Astrocyte of the spinal cord (primary cell): ENCODE measurements at places on chromosomes 13 and 19.

DNA sequence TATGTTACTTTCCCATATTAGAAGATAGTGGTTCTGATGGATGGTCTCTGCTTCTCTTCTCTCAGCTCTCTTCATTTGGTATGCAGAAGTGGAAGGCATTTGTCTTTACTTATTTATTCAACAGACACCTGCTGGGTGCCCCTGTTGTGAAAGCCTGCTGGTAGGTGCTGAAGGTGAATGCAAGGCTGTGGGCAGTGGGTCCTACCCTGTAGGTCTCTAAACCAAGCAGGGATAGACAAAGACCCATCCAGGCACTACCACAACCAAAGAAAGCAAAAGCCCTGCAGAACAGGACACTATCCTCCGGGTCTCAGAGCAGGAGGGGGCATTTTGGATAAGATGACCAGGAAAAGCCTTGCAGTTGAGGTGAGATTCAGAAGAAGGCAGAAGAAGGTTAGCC, 106.1 kb downstream of the STARD13 start:
- no peak for DNase-seq

DNA sequence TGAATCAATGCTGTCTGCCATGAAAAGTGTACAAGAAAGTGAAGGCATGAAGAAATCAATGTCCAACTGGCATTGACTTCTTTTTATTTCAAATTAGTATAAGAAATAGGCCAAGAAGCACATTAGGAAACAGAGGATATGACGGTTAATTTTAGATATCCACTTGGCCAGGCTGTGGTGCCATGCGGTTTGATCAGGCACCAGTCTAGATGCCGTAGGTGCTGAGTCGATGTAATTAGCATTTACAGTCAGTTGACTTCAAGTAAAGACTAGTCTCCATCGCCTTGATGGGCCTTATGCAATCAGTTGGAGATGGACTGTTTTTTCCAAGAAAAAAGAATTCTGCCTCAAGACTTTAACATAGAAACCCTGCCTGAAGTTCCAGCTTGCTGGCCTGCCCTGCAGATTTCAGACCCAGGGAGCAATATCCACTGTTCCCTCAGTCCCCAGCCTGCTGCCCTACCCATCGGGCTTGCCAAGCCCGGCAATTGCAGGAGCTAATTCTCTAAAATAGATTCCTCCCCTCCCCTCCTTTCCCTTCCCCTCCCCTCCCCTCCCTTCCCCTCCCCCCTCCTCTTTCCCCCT, 120.5 kb upstream of the PEG3 start:
- DNase-seq: no peak

- no peak for DNase-seq
These were observed 120.4 kb downstream of the ENOX1 start for GRCh38 chr13:43666403-43666802.

DNA sequence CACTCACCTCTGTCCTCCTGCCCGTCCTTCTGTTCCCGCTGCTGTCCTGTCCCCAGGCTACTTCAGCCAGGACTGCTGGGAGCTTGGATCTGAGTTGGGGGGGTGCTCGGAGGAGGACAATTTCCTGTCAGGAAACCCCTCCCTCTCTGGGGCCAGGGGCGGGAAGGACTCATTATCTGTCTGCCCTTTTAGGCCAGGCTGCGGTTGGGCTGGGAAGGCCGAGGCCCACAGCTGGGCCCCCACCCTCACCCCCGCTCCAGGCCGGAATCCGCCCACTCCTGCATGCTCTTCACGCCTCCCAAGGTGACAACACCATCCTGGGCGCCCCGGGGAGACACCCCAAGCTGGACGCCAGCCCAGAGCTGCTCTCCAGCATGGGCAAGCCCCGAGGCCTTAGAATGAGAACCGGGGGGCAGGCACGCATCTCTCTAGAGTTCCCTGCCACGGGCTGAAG, at the start of gene EXOC3L2:
TSS of gene EXOC3L2 (minus strand) at position 74 of the 454 bp plus-strand sequence. CDS start 6,362 bp downstream, outside the sequence.
- no peak for DNase-seq

GRCh38 chr13:70723732-70724131, 615.5 kb upstream of the KLHL1 start:
- DNase-seq: peak; percentile 8

DNA sequence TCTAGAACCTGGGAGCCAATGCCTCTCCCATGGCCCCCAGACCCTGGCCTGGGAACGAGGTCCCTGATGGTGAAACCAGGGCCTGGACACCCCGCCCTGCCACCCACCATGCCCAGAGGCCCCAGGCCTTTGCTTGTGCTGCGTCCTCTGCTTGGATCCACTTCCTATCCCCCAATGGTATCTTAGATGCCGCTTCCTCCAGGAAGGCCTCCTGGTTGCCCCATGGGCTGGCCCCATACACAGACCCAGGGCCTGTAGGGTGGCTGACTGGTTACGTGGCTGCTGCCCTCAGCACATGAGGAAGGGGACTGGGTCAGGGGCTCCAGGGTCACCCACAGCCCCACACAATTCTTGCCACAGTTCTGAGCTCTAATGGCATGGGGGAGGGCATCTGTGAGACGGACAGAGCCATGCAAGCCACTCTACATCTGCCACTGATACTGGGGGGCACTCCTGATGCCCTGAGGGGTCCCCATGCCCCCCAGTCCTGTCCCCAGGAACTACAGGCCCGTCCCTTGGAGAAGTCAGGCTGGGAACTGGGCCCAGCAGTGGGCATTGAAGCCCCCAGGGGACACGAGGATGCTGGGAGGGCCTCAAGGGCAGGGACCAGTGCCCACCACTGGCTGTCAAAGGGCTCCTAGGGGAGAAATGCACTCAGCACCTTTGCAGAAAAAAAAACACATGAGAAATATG, 5.0 kb downstream of the RPL36 start:
- no peak for DNase-seq

DNA sequence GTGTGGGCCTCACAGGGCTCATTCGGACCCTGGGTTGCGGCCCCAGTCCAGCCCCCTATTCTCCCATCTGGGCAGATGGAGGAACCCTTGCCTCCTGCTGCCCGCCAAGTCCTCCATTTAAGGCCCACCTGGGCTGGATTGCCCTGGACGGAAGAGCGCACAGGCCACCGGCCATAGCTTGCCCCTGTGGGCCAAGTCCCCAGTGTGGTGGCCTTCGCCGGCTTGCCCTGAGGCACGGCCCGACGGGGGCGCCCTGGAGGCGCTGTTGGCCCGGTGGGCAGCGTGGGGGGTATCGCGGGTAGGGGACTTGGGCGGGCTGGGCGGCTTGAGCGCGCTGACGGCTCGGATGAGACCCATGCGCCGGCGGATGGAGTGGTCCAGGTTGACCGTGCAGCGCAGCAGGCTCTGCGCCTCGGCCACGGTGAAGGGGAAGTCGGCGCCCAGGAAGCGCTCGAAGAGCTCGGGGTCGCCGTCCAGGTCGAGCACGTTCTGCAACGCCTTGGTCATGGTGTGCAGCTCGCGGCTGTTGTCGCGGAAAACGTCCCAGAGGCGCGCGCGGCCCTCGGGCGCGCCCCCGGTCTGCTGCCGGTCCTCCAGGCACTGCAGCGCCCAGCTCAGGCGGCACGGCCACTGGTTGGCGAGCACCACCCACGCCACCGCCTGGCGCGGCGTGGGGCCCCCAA, 8.8 kb downstream of the NKPD1 start:
- no peak for DNase-seq

DNA sequence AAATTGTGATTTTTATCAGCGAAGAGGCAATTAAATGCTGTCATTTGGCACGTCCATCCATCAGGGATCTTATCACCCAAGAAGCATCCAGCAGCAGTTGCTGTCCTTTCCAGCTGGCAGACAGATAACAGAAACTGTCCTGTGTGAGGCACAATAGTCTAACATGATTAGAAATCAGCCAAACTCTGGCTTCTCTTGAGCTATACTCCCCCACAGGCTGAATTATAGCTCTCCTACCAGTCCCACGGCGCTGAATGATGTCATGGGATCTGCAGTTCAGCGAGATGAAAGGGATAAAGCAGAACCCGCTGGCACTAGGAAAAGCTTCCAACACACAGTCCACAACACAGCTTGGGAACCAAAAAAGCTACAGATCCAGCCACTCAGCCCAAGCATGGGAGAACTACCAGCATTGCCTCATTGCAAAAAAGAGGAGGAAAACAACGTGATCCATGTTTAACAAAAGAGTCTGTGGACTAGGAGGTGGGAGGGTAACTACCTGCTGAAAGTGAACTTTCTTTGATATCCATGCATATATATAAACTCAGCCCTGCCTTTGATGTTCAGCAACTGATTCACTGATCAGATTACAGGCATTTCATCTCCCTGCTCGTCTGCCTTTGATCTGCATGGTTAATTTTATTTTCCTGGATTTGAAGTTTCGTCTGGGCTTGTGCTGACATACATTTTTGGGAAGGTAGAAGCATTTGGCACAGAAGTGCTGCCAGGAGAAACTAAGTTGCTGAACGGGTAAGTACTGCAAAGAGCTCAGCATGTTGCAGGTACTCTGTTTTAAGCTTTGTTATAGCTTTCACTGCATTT, at the start of gene TNFRSF19:
TSS of gene TNFRSF19 (plus strand) at position 314 of the 822 bp plus-strand sequence. CDS start 19,772 bp downstream, outside the sequence.
- DNase-seq: peak; percentile 89

- DNase-seq: peak; percentile 75
These were observed 9.1 kb downstream of the ZNF653 start for GRCh38 chr19:11496391-11497163.

- no peak for DNase-seq
These were observed 5.6 kb upstream of the FOSB start for GRCh38 chr19:45462174-45462573.

GRCh38 chr13:72004246-72004645, 137.2 kb upstream of the DACH1 start:
- DNase-seq: no peak

DNA sequence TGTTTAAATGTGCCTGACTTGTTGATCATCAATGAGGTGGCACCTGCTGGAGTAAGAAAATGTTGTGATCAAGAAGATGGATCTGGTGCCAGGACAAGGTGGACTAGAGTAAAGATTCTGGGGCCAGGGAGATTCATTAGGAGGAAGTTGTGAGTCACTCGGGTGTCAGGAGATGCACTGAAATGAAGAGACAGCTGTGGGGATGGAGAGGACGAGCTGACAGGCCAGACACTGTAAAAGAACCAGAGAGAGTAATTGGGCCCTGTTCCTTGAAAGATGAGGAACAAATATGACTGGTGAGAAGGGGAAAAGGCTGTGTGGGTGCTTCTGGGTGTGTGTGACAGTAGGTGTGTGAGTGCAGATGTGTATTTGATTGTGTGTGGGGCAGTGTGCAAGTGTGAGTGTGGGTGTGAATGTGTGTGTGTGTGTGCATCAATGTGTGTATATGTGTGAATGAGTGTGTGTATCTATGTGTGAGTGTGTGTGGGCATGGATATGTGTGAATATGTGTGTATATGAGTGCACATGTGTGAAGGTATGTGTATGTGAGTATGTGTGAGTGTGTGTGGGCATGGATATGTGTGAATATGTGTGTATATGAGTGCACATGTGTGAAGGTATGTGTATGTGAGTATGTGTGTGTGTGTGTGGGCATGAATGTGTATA, 260.5 kb downstream of the RFC3 start:
- no peak for DNase-seq

DNA sequence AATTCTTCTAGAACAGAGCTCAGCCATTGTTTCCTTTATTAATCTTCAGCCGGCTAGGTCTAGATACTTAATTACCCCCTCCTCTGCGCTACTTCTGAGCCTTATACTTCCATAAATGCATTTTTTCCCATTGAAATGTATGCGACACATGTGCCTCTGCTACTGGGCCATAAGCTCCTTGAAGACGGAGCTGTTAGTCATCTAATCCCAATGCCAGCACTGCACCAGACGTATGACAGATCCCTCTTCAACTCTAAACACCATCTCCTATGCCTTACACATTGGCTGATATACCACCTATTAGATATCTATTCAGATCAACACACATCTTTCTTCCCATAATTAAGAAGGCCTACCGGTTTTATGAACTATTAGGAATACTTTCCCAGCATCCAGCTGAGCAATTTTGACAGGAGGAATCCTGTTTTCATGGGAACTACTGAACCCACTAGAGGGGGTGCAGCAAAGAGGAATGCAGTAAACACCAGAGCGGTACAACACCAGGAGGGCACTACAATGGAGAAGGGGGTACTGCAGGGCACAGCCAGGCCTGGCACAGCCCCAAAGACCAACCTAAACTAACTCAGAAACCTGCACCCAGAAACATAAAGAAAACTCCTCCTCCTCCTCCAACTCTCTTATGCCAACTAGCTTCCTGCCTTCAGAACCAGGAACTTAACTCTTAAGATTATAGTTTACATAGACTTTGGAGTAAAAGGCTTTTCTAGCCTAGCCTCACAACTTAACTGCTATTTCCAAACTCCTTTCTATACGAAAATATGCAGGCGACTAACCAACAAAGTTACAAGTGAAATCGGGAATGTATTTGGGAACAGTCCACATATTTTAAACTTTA, 18.7 kb downstream of the STK24 start:
- DNase-seq: no peak

- no peak for DNase-seq
These were observed 138.6 kb upstream of the GPR12 start for GRCh38 chr13:26899202-26899601.

GRCh38 chr19:31534786-31535657, 185.8 kb upstream of the TSHZ3 start:
- DNase-seq: no peak

GRCh38 chr19:48970923-48971395, 5.8 kb downstream of the FTL start:
- peak; percentile 77 for DNase-seq

DNA sequence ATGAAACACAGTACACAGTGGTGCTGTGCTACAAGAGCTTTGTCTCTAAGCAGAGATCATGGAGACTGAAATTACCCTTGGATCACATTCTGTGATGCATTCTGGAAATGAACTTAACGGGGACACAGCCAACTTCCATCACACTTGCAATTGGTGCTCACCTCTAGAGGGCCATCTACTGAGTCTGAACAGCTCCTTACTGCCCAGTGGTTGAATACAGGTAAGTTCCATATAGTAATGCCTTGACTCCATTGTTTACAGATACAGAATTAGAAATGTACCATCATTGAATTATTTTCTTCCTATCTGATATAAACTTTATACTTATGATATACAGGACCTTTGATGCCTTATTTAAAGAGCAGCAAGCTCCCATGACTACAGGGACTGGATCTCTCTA, 686.4 kb downstream of the PCDH9 start:
- DNase-seq: no peak

GRCh38 chr13:111508902-111509509, 188.6 kb downstream of the TEX29 start:
- DNase-seq: no peak

DNA sequence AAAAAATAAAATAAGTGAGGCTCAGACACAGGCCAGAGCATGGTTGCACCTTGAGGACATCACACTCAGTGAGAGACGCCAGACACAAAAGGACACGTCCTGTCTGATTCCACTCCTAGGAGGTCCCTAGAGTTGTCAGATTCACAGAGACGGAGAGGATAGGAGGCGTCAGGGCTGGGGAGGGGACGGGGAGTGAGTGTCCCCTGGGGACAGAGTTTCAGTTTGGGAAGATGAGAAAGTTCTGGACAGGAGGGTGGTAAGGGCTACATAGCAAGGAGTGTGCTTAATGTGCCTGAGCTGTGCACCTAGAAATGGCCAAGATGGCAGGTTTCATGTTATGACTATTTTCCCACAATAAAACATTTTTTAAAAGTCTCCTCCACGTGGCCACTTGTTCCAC, 2.2 kb upstream of the GRIN3B start:
- DNase-seq: no peak
